ENCODE measurements at places on chromosomes 3 and 15.
A peak's percentile ranks its signal among the peaks of the same experiment; 100 is the strongest.

- DNase-seq: no peak
Observed at GRCh38 chr3:140765246-140765645, 87.4 kb downstream of the TRIM42 start.

- DNase-seq: no peak
Observed at GRCh38 chr3:61997101-61997500, 376.2 kb downstream of the FEZF2 start.

DNA sequence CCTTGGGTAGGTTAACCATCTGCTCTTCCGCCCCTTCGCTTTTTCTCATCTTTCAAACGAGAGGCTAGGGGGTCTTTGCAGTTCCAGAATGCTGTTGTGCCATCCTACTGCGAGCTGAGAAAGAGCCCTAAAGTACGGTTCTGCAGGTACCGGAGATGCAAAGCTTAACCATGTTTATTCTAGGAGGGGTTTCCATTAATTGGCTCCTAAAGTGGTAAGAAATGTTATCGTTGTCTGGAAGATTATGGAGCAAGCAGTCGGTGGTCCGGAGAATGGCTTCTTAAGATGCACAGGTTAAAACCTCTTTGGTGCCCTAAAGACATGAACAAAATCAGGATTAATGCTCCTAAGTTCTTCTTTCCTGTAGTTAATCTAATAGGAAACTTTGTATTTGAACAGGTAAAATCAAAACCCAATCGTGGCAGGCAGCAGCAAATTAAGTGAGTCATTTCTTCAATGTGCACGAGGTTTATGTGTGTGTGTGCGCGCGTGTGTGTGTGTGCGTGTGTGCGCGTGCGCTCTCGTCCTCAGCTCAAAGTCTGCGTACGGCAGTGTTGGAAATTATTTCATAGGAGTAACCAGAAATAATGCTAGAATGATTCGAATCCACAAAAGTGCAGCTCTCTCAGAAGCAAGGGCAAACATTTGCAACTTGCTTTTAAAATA lies 772 bp downstream of the FAM81A start:
- peak; percentile 19 for DNase-seq

GRCh38 chr3:5692446-5692845 lies 504.9 kb downstream of the EDEM1 start:
- no peak for DNase-seq

DNA sequence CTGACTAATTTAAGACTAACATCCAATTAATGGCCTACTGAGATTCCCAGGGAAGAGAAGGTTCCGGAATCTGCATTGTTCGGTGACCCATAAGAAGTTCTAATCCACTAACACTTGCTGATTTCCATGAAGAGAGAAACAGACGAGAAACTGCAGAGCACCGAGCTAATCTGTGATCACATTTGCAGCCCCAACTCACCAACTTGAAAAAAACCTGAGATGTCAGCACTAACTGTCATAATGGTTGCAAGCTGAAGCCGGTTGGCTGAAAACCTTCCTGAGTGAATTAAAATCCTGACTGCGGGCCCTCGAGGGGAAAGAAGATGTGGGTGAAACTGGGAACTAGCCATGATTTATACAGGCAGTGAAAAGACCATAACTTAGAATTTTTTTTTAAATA lies 204.8 kb upstream of the IGF1R start:
- no peak for DNase-seq

GRCh38 chr3:186432189-186432588 lies 70.2 kb upstream of the DGKG start:
- no peak for DNase-seq

DNA sequence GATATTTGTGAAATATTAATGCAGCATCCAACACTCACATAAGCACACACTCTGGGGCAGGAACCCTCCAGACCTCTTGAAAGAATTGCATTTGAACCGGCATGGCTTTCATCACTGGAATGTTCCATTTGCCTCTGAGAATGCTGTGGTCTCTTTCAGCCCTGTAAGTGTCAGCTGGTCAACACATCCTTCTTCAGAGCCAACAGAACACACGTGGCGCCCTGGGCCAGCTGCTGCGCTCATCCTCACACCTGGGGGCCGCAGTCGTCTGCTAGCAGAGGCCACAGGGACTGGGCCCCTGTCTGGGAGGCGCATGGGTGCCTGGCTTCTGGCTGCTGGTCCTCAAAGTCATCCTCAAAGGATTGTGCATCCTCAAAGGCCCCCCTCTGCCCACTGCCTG lies 71.4 kb upstream of the HERC1 start:
- DNase-seq: no peak

- no peak for DNase-seq
Observed at GRCh38 chr15:50906954-50907600, 1.4 kb upstream of the AP4E1 start.

- no peak for DNase-seq
Observed at GRCh38 chr3:5321666-5322340, 134.3 kb downstream of the EDEM1 start.

DNA sequence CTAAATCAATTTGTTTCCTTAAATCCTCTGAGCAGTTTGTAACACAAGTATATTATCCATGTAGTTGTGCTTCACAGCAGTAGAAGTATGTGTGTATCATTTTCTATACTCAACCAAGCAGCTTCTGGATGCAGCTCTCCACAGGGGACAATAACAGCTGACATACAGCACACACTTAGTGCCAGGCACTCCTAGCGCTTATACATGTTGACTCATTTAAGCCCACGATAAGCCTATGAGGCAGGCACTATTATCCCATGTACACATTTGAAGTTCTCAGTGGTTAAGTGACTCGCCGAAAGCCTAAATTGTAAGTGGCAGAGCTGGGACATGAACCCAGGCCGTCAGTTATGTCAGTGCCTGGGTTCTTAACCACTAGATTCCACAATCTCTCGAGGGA lies 20.3 kb upstream of the LPP start:
- no peak for DNase-seq

DNA sequence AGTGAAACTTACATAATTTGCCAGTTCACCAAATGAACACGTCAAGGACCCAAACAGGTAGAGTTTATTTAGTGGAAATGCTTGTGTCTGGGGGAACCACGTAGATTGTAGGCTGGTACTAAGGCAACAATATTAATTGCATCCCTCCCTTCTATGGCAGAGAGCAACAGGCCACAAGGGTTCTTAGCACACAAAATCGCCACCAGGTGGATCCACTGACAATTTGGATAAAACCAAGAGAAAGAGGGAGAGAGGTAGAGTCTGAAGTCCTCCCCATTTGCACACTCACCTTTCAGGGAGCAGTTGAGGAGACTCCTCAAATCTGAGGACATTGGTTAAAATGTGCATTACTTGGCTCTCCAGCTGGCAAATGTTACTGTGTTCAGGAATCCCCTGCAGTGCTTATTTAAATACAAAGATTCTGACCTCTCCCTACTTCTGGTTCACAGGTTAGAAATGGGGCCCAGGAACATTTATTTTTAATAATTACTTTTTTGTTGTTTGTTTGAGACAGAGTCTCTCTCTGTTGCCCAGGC lies 181.0 kb upstream of the FEZF2 start:
- no peak for DNase-seq

DNA sequence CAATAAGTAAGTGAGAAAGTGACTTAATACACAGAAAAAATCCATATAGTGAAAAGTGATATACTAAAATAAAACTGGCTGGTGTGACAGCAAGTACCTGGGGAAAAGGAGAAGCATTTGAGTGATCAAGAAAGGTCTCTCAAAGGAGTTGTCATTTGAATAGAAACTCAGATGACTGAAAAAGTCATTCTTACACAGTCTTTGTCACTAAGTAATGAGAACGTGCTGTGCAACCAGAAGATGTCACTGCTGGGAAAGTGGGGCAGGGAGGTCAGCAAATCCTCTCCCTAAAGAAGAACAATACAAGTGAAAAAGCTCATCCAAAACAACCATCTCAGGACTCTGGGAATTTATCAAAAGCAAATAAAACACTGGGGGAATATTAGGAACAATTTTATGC lies 317.5 kb upstream of the TRIM42 start:
- no peak for DNase-seq
